ENCODE measurements at places on chromosomes 11 and 22. TPM values are rescaled to one million over a fixed set of nuclear protein-coding genes. Genes with fewer than 3 reads are reported as not detected.

TMEM80 gene
- total RNA-seq, result 45.2 TPM

HTR3A gene
- 0.21 TPM for total RNA-seq

MS4A4E gene
- not detected for total RNA-seq

CHADL gene
- total RNA-seq, result 0.33 TPM

HBG2 gene
- total RNA-seq, result 6.5 TPM

USP2 gene
- 3.1 TPM for total RNA-seq

HSD17B12 gene
- 106 TPM for total RNA-seq

MUC2 gene
- total RNA-seq, result 0.08 TPM

MYO7A gene
- 1.3 TPM for total RNA-seq

C1QTNF5 gene
- total RNA-seq, result not detected

USP28 gene
- total RNA-seq, result 52.3 TPM

INS gene
- not detected for total RNA-seq

CBLIF gene
- total RNA-seq, result not detected

RIMBP3B gene
- total RNA-seq, result 0.54 TPM

PNPLA5 gene
- total RNA-seq, result not detected

MMP8 gene
- not detected for total RNA-seq

MYH9 gene
- 788 TPM for total RNA-seq

ABCC8 gene
- 0.18 TPM for total RNA-seq

ASRGL1 gene
- total RNA-seq, result 43.2 TPM

RCOR2 gene
- 10.2 TPM for total RNA-seq

JAML gene
- 0.39 TPM for total RNA-seq

SPINDOC gene
- 59.1 TPM for total RNA-seq

KRTAP5-9 gene
- total RNA-seq, result not detected

CATSPER1 gene
- total RNA-seq, result 0.15 TPM

PHOX2A gene
- not detected for total RNA-seq

LMO2 gene
- total RNA-seq, result 0.64 TPM

TPBGL gene
- 0.54 TPM for total RNA-seq

SCO2 gene
- total RNA-seq, result 14.2 TPM

PATE2 gene
- total RNA-seq, result 0.18 TPM

TRPM5 gene
- total RNA-seq, result 0.08 TPM

MAJIN gene
- not detected for total RNA-seq

CARD10 gene
- 43.1 TPM for total RNA-seq

UPB1 gene
- 0.10 TPM for total RNA-seq

C11orf86 gene
- 0.28 TPM for total RNA-seq

ELF5 gene
- total RNA-seq, result not detected

IRAG1 gene
- 0.21 TPM for total RNA-seq

RAPSN gene
- 1.8 TPM for total RNA-seq

LRRC32 gene
- total RNA-seq, result 0.15 TPM

XKR3 gene
- total RNA-seq, result not detected

OR56A1 gene
- not detected for total RNA-seq

SEZ6L gene
- total RNA-seq, result not detected

IFTAP gene
- total RNA-seq, result 18.2 TPM

NCF4 gene
- not detected for total RNA-seq

EFCAB6 gene
- 0.21 TPM for total RNA-seq

CCDC188 gene
- not detected for total RNA-seq

OR2AT4 gene
- total RNA-seq, result not detected

SLC6A5 gene
- not detected for total RNA-seq

TST gene
- total RNA-seq, result 15.9 TPM

NXPE1 gene
- not detected for total RNA-seq

Data from Panc1 (cell line).